Aorta (tissue), 5 donors: ENCODE measurements at places on chromosomes 16 and 17. TPM values are rescaled to one million over a fixed set of nuclear protein-coding genes. Genes with fewer than 3 reads are reported as not detected.

MYH8 gene
- not detected for total RNA-seq

VPS4A gene
- total RNA-seq, result 28.6 TPM

LGALS9B gene
- total RNA-seq, result not detected

TP53TG3 gene
- not detected for total RNA-seq

PYDC1 gene
- total RNA-seq, result not detected

CDC6 gene
- 1.7 TPM for total RNA-seq

GRCh38 chr17:41452281-41452680 is 11.5 kb upstream of the KRT38 start:
- no peaks in the 10 kb centered on the region for H3K36me3 ChIP-seq
- DNase-seq, result no peak
- no peak overlapping the region for H3K4me3 ChIP-seq
- H3K27ac ChIP-seq, result no peak overlapping the region

- no peak overlapping the region for H3K27ac ChIP-seq
- H3K4me3 ChIP-seq, result no peak overlapping the region
- DNase-seq, result no peak
- H3K27me3 ChIP-seq, result no peaks in the 10 kb centered on the region
Measured at GRCh38 chr16:68367030-68367429, 56.2 kb downstream of the PRMT7 start.

GRCh38 chr16:53042235-53042701 is 10.4 kb downstream of the CHD9NB start:
- H3K4me1 ChIP-seq, result no peaks in the 10 kb centered on the region
- no peak for DNase-seq
- H3K4me3 ChIP-seq, result no peak overlapping the region
- H3K36me3 ChIP-seq, result no peaks in the 10 kb centered on the region
- no peak overlapping the region for H3K27ac ChIP-seq

DNA sequence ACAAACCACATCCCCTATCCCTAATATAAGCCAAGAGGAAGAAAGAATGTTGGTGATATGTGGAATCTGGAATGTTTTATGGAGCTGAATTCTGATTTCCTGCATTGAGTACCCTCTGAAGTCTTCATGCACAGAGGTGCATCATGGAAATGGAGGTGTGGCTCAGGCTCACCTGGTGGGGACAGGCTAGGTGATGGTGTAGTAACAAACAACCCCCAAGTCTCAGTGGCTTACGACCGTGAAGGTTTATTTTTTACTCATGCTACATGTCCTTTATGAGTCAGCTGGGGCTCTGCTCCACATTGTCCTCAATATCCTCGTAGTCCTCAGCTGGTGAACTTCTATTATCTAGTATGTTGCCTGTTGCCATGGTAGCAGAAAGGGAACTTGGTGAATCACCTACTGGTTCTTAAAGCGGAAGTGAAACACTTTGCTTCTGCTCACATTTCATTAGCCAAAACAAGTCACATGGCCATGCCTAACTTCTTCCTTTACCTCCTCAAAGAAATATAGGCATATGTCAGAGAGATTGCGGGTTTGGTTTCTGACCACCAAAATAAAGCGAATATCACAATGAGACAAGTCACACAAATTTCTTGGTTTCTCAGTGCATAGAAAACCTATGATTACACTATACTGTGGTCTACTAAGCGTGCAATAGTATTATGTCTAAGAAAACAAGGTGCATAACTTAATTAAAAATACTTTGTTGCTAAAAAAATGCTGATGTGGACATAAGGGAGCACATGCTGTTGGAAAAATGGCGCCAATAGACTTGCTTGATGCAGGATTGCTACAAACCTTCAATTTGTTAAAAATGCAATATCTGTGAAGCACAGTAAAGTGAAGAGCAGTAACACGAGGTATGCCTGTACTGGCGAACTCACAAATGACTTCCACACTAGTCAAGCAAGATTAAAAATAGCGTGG is at the start of gene PMFBP1:
Gene PMFBP1 (minus strand): TSS at position 51 of the 930 bp plus-strand sequence. CDS start 947 bp downstream, outside the sequence.
- no peak for DNase-seq
- H3K27me3 ChIP-seq, result no peaks in the 10 kb centered on the region
- no peak within 1 kb of the TSS for H3K4me3 ChIP-seq
- H3K36me3 ChIP-seq, result no peaks in the 10 kb centered on the region
- H3K4me1 ChIP-seq, result no peaks in the 10 kb centered on the region

- no peaks in the 10 kb centered on the region for H3K36me3 ChIP-seq
- DNase-seq, result no peak
- H3K27me3 ChIP-seq, result no peaks in the 10 kb centered on the region
- no peak overlapping the region for H3K27ac ChIP-seq
- H3K4me1 ChIP-seq, result no peaks in the 10 kb centered on the region
- H3K4me3 ChIP-seq, result no peak overlapping the region
Measured at GRCh38 chr17:5226940-5227878, 7.5 kb downstream of the SCIMP start.

- H3K27ac ChIP-seq, result no peak overlapping the region
- no peak for DNase-seq
- H3K4me3 ChIP-seq, result no peak overlapping the region
- peaks cover 5% of the 10 kb centered on the region for H3K36me3 ChIP-seq
Measured at GRCh38 chr16:70480127-70481105, 26.0 kb downstream of the FCSK start.
